ENCODE measurements at places on chromosomes 5 and 9. TPM values are rescaled to one million over a fixed set of nuclear protein-coding genes. Genes with fewer than 3 reads are reported as not detected.
A peak's percentile ranks its signal among the peaks of the same experiment; 100 is the strongest.

DNA sequence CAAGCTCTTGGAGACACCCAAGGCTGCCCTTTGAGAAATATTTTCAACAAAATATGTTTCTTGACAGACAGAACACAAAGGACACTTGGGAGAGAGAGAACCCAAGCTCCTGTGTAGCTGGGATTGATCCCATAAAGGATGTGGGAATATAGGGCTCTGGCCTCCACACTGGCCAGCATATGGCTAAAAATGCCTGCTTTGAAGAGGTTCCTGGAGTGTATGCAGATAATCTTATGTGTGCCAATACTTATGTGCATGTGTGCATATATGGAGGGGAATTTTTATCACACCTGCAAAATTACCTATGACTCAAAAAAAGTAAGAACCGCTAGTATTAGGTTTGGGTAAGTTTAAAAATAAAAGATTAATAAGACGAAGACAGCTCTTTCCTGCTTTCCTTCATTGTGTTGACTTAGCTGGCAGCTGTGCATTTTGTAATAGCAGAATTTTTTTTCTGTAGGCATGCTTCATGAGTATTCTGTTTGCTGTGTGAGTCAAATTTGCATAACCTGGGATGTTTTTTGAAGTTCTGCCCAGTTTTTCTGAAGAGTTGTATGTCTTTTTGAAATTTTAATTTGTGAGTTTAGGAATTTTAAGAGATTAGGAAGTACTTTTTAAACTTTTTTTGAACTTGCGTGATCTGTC, 42.6 kb downstream of the HACD4 start:
- DNase-seq, result no peak

DNA sequence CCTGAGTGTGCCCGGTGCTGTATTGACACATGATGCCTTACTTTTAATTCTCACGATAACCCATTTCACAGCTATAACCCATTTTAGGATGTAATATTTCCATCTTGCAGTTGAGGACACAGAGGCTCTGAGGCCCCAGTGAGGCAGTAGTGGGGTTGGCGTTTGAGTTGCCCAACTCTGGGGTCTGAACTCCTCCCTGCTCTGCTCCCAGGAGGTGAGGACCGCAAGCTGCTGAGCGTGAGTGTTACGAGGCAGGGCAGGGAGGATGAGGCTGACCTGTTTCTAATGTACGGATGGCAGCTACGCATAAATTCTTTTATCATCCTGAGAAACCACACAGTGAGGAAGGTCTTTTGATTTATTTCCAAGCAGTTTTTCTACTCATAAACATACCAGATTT, 11.4 kb downstream of the LRRC8A start:
- DNase-seq, result no peak

GRCh38 chr9:98315551-98316060, 60.2 kb upstream of the TBC1D2 start:
- DNase-seq, result peak; percentile 68

GRCh38 chr9:97502222-97502983, 937 bp downstream of the TMOD1 start:
- DNase-seq, result no peak

- DNase-seq, result no peak
Observed at GRCh38 chr5:54324651-54325271, 14.4 kb upstream of the ARL15 start.

GRCh38 chr9:117526674-117527073, 111.8 kb upstream of the ASTN2 start:
- DNase-seq, result no peak

- DNase-seq, result no peak
Observed at GRCh38 chr5:151808451-151809169, 36.9 kb downstream of the G3BP1 start.

- no peak for DNase-seq
Observed at GRCh38 chr5:150700246-150700593, 642 bp downstream of the RBM22 start.

GRCh38 chr9:2255128-2255527, 240.0 kb downstream of the SMARCA2 start:
- DNase-seq, result no peak

DNA sequence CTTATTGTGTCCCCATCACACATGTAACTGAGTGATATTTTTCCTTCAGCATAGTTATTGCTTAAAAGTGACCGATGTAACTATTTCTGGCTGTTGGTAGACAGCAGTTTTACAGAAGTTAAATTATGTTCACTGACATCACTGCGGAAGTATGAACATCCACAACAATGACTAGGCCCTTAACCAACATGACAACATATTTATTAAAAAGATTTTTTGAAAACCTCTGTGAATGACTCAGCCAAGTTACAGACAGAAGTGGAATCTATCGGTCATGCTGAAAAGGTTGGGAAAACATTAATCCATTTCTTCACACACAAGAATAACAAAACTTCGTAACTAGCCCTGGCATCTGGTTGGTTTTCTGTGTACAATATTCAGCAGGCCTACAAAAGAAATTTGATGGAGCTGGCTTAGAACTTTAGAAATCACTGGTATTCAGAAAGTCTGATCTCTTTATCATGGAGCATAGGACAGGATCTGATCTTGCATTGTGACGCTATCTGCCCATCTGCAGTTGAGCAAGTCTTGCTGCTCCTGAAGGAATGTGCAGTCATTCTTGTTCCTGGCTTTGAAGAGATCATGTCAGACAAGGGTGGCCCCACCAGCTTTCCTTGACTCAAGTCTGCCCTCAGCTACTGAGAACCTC, 6.5 kb downstream of the GLIS3 start:
- peak; percentile 60 for DNase-seq

Gene FBP2
- total RNA-seq, result not detected

GRCh38 chr5:1005904-1006655, 2.5 kb upstream of the NKD2 start:
- DNase-seq, result peak; percentile 7

DNA sequence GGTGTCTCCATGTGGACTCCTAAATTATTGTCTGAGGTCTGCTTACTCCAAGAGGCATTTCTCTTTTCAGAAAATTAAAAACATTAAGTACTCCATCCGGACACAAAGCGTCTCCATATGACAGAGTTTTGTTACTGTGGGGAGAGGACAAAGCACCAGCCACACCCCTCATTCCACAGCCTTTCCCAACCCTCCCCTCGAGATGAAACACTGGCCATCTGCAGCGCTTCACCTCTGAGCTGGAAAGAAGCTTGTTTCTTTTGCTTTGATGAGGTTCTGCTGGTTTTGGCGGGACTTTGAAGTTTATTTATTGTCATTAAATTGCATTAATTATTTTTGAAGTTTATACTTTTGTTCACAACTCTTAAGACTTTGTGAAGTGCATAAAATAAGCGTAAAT, 27.6 kb upstream of the NKD2 start:
- no peak for DNase-seq

GRCh38 chr5:35869685-35870277, 13.1 kb downstream of the IL7R start:
- DNase-seq, result no peak

Gene GABRA6
- not detected for total RNA-seq

DNA sequence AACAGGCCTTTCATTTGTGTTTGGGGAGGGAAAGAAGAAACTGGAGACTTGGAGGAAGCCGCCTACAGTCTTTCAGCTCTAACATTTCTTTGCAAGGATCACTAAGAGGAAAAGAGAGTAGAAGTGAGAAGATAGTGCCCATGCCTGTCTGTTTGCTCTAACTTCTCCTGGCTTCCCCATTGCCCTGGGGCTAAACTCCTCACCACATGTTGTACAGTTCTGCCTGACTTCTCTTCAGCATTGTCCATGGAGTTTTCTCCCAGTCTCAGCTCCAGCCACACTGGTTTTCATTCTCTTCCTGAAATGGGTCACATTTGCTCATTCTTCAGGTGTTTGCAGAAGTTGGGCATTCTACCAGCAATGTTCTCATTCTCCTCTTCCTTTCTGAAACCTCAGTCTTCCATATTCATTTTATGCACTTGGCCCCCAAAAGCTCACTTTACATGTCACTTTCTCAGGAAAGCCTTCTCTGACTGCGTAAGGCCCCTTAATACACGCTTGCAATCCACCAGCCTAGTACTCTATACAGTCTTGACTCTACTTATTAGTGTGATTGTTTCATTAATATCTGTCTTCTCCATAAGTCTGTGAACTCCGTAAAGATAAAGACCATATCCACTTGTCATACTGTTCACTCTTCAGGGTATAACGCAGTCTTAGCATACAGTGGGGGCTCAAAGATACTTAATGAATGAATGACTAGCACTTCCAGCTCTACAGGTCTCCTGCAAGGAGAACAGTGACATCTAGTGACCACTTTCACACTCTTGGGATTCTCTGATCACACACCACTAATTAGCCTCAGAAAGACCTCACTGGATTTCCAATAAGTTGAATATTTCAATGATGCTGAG, 40.2 kb upstream of the TRIM32 start:
- DNase-seq, result peak; percentile 7

DNA sequence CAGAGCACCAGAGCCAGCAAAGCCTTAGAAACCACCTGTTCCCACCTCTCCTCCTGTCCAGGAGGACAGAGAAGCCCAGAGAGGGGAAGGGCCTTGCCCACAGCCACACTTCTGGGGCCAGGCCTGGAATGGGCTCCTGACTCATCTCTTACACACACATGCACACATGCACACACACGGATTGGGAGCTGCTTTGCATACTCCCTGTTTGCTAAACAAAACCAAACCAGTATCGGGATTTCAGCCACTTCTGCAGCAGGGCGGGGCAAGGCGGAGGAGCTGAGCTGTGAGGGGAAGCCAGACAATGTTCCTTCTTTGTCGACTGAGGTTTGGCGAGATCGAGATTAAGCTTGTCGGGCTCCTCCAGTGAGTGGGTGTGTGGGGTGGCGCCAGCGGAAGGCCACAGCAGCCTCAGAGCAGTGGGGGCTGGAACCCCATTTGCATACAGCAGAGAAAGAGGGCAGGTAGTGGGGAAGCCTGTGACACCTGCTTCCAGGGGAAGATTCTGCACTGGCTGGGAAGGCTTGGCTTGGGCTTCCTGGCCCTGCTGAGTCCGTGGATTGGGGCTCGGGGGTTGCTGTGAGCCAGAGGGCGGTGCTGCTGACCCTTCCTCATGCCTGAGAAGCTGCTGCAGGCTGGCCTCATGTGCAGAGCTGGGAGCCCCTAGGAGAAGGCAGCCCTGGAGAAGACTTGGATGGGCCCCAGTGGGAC, 16.1 kb downstream of the GFI1B start:
- DNase-seq, result peak; percentile 37

- DNase-seq, result no peak
Observed at GRCh38 chr9:8652255-8652654, 852.7 kb upstream of the DMAC1 start.

GRCh38 chr5:40746703-40747102, 9.1 kb downstream of the TTC33 start:
- DNase-seq, result no peak

DNA sequence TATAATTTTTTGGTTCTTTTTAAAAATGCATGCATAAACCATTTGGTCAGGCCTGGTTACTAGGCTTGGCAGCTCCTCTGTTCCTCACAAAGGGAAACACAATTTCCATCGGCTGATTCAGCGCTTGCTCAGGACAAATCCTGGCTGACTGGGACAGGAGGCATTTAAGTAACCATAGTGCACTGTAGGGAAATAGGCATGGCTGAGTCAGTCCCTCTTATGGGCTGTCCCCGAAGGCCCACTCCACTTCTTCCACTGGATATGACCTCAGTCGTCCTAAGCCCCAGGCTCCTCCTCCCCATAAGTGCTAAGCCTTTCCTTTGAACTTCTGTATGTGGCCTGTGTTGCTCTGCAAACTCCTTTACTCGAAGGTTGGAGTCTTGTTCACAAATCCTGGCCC, 71.2 kb upstream of the GLIS3 start:
- DNase-seq, result no peak

DNA sequence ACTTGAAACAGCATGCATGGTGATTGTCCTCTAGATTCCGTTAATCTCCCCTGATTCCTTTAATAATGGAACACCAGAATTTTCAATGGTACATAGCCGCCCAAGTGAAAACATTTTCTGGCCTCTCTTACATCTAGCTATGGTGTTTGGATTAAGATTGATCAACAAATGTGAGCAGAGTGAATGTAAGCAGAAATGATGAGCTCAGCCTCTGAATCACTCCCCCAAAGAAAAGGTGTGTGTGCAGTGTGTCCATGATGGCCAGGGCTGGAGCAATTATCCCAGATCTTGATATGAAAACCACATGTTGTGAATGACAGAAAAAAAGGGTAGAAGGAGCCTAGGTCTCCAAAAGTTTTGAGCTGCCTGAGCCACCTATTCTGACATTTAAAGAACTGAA, 55.3 kb downstream of the OR2K2 start:
- no peak for DNase-seq

DNA sequence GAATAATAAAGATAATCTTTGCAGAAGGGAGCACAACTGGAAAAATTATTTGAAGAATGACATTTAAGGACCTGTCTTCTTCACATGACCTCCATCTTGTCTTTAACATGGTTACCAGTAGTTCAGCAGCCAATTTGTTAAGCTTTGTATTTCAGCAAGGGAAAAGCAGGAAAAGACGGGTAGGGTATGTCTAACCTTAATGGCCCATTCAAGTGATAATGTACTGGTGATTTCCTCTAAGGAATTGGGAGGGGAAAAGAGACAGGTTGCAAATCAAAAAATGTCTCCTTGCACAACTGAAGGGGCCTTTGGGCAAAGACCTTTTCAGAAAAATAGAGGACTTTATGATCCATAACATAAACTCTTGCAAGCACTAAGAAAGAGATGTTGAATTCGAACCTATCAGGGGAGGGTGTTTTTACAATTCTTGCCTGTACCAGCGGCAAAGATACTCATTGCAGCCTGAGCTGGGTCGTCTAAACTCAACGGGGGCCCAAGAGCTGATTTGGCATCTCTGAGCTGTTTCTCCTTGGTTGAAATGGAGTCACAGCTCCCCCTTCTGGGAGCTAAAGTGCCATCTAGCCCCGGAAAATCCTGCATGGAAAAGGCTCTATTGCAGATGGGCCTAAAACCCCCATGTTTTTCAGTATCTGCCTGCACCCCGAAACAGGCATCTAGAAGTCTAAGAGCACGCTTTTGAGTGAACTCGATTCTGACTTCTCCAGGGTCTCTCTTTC, 3.8 kb downstream of the BRINP1 start:
- DNase-seq, result peak; percentile 6

Gene IFNA13
- total RNA-seq, result not detected

- no peak for DNase-seq
Observed at GRCh38 chr9:130294664-130295063, 29.1 kb downstream of the HMCN2 start.

DNA sequence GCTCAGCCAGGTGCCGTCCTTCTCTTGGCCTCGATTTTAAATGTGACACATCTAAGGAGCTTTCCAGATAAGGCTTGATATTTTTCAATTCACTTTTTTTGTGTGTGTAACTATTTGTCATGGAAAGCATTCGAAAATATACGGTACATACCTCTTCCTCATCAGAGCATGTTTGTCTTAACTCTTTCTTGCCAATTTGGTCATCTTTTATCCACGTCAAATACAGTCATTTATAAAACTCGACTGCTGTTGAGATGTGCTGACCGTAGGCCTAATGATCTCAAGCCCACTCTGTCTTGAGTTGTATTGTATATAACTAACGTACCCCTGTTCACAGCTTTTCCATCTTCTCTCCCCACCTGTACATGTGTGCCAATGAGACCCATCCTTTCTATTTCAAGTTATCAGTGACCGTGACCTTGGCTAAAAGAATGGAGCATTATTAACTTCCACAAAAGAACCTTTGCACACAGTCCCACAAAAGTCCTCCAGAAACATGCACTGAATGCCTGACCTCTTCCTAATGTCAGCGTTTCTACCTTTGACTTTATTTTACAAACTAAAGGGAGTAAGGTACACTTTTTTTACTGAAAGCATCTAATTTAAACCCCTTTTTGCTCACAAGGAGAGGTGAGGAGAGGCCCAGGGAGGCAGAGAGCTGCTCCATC, 61.6 kb downstream of the IPPK start:
- DNase-seq, result no peak

Gene PCDH12
- total RNA-seq, result not detected

GRCh38 chr9:88421348-88421747, 33.1 kb downstream of the SPIN1 start:
- DNase-seq, result no peak

GRCh38 chr5:15283076-15283475, 216.9 kb upstream of the FBXL7 start:
- no peak for DNase-seq
